ENCODE measurements at places on chromosomes 12 and 14.

DNA sequence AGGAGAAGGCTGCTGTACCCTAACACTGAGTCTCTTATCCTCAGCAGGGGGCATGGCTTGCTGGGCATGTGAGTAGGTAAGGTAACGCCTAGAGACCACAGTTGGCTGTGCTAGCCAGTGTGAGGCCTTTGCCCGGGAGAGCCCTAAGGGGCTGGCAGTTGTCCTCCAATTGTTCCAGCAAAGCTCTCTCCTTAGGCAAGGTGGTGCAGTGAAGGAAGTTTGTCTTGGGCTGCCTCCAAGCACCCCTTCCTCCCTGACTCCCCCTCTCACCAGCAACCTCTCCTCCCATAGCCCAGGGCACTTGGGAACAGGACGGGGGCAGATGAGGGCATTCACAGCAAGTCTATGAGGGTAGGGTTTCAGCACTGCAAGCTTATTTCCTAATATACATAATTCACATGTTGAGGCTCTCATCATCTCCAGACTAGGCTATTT, 23.0 kb downstream of the LACRT start:
- DNase-seq = no peak

GRCh38 chr14:22122227-22122818, 448.7 kb upstream of the OR4E1 start:
- no peak for DNase-seq

DNA sequence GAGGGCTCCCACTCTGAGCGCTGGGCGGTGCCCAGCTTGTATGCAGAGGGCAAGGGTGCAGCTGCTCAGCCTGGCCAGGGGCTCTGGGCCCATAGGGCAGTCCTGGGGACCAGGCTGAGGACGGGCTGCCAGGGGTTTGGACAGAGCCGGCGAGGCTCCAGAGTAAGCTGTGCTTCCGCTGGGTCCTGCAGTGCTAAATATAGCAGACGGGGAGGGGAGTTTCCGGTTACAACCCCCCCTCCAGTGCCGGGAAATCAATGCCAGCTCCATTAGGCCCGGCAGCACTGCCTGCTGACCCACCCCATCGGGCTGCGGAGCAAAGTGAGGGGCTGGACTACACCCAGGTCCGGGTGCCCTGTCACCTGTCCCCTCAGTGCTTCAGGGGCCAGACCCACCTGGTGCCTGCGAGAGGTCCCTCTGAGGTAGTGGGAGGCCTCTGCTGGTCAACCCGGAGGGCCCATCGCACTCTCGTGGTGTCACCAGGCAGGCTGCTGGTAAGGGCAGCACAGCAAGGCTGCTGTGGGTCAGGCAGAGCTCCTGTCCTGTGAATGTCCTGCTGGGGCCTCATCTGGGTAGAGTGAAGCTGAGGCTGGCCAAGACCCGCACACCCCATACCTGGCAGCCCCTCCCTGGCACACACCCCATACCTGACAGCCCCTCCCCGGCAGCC, 2.6 kb upstream of the JAG2 start:
- DNase-seq = no peak

GRCh38 chr14:69323266-69323998, 63.5 kb downstream of the GALNT16 start:
- peak; percentile 22 for DNase-seq

- no peak for DNase-seq
Measured at GRCh38 chr12:15977999-15978951, 67.1 kb downstream of the DERA start.

GRCh38 chr12:108807996-108808769, 49.2 kb downstream of the SSH1 start:
- DNase-seq = no peak

DNA sequence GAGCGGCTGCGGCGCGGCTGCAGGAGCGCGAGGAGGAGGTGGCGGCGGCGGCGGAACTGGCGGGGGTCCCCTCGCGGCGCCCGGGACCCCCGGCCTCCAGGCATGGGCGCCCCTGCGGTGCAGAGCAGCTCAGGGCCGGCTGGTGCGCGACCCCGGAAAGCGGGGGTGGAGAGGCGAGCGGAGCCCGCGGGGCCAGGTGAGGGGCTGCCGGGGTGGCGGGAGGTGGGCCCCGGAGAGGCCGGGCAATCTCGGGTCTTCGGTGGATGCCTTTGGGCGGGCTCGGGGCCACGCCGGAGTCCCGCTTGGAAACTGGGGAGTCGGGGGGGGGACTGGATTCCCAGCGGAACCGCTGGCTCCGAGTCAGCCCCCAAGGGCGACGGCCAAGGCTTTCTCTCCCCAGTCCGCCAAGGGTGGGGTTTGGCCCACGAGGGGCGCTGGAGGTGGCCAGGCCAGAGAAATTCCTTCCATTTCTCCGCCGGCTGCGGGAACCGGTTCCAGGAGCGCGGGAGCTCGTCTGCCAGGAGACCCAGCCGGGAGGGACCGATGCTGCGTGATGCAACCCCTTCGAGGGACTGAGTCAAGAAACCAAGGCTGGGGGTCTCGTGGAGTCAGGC, 13.9 kb upstream of the NR4A1 start:
- peak; percentile 53 for DNase-seq

DNA sequence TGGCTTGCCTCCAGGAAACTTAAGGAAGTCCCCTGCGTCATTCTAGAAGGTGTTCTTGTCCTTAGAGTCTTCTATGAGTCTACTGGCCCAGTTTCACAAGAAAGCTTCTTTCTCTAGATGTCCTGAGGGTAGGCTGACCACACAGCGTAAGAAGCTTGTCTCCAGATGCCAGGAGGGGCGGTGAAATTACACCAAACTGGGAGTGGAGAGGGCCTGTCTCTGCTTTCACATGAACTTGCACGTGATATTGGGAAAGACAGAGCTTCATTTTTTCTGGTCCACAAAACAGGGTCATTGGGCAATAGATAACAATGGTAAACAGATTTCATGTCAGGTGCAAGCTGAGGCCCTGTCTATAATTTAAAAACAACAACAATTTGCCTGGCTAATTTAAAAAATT, 85.7 kb upstream of the TBX3 start:
- no peak for DNase-seq

GRCh38 chr12:4763549-4763948, 43.3 kb downstream of the GALNT8 start:
- no peak for DNase-seq

DNA sequence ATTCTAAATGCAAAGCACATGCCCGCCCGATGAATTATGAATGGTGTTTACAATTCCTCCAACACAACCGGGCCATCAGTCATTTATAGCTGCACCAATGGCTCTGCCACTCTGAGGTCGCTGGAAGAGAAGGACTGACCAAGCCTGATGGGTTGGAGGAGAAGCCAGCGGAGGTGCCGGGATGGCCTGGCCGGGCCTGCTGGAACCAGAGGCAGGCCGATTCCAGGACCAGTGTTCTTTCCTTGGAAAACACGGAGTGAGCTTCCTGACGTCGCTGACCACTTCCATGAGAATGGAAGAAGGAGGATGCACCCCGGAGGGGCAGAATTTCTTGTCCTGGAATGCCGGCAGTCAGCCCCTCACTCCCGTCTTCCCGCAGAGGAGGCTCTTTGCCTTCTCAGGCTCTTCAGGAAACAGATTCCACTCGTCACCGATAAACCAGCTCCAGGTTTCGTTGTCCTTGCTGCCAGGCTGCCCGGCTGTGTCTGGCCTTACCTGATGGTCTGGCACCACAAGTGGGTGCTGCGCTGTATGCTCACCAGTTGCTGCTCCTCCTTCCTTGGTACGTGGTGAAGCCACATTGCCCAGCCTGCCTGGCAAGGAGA, 358.5 kb upstream of the SFSWAP start:
- DNase-seq = no peak

GRCh38 chr12:47270782-47271664, 191.3 kb upstream of the AMIGO2 start:
- no peak for DNase-seq

- no peak for DNase-seq
Measured at GRCh38 chr14:36514278-36515104, 5.5 kb downstream of the NKX2-1 start.

DNA sequence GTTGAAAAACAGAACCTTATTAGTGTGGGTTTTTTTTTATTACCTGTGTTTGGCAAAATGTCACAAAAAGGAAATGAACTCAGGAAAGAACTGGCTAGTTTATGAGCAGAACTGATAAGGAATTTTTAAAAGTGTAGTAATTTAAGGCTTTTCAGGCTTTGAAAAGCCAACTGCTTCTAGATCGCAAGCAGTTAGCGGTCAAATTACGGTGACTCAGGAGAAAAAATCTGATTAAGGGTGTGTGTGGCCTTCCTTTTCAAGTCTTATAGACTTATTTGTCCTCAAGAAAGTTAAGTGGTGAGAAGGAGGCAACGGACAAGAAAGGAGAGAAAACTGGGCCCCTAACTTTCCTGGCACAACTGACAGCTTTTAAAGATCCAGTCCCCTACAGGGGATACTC, 33.4 kb downstream of the PDZRN4 start:
- DNase-seq = no peak

DNA sequence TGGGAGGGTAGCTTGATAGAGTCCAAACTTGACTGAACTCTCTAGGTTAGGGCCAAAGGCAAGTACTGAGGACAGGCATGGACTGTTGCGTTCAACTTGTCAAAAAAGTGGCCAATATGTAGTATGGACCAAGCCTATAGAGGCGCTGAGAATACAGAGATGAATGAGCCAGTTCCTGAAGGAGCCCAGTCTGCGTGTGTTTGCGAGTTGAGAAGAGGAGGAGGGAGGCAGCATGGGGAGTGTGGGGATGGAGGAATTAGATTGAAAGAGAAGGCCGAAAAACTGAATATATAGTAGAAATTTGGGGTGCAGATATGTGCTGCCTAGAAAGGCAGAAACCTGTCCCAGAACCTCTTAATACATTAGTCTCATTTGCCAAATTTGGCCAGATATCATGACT, 412.4 kb downstream of the PCNX1 start:
- DNase-seq = no peak

DNA sequence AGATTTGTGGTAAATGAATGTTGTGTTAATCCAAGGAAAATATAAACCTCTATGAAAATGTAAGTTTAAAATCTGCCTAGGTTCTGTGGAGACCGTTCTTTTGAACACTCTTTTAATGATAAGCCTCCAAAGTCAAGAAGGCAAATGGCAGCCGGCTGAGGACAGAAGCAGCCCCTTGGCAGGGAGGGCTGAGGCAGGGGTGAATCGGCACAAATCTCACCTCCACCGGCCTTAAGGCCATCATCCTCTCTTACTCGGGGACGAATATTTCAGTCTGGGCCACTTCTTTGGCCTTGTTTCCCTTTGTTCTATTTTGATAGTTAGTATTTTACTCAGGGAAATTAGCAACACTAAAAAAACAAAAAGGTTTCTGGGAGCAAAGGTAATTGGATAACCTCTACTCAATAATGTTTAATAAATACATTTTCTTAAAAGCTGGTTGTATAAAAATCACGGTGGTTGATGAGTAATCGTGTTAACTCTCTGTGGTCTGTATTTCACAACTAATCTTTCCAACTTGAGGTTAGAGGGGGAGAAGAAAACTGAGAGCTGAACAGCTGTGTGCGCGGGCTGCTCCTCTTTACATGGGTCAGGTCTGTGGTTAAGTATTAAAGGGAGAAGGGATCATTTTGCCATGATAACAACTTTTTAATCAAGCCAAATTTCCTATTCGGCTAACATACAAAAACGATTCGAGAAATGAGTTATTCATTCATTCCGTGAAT, 18.6 kb downstream of the LGMN start:
- DNase-seq = no peak

DNA sequence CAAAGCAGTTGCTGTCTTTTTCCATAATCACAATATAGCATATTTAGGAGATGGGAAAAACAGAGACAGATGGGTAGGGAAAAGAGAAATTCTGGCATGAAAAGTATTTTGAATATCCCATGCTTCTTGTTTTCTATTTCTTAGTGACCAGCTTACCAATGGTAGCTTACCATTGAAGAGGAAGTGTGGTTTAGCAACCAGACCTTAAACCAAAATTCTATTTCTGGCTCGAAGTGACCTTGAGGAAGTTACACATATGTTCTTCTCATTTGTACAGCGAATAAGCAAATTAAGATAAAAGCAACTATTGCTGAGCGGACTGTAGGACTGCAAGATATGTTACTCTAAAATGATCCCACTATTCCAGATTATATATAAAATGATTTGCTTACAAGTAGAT, 82.9 kb downstream of the FGD4 start:
- DNase-seq = no peak

- DNase-seq = peak; percentile 74
Measured at GRCh38 chr14:95519699-95520098, 3.2 kb upstream of the SYNE3 start.

DNA sequence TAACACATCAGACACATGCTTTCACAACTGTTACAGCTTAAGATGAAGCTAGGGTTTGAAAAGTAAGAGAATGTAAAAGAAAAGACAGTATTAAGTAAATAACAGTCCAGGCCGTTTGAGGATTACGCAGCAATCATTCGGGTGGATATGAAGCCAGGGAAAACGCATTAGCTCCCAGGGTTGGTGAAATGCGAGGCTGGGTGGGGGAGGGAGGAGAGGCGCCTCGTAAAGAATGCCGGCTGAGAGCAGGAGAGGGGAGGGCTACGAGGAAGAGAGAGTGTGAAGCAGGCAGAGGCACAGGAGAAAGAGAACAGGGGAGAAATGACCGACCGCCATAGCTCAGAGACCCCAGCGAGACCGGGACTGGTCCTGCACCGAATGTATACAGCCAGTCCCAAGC, 73.0 kb downstream of the IQSEC3 start:
- no peak for DNase-seq

DNA sequence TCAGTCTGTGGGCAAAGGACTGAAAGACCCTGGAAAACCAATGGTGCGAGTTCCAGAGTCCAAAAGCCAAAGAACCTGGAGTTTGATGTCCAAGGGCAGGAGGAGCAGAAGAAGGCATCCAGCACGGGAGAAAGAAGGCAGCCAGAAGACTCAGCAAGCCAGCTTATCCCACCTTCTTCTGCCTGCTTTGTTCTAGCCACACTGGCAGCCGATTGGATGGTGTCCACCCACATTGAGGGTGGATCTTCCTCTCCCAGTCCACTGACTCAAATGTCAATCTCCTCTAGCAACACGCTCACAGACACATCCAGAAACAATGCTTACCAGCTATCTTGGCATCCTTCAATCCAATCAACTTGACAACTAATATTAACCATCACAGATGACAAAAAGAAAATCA, 57.2 kb upstream of the CAPRIN2 start:
- no peak for DNase-seq

DNA sequence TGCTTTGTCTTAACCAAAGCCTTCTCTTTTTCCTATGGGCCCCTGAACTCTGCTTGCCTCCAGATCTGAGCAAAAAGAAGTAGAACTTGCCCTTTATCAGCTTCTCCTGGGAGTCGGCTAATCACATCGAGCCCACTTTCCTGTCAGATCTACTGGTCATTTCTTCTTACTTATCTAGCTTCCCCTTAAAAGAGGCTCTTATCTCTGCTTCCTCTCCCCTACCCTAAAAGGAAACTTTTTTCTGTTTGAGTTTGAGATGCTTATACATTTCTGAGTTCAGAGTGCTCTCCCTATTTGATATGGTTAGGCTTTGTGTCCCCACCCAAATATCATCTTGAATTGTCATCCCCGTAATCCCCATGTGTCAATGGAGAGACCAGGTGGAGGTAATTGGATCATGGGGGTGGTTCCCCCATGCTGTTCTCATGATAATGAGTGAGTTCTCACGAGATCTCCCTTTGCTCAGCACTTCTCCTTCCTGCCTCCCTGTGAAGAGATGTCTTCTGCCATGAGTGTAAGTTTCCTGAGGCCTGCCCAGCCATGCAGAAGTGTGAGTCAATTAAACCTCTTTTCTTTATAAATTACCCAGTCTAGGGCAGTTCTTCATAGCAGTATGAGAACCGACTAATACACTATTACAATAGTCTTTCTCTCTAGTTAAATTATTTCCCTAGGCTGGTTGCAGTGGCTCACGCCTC, 114.7 kb upstream of the AMN1 start:
- DNase-seq = no peak

- DNase-seq = no peak
Measured at GRCh38 chr12:119134284-119135072, 44.3 kb upstream of the HSPB8 start.

- peak; percentile 72 for DNase-seq
Measured at GRCh38 chr12:29148911-29149690, at the start of gene FAR2. FAR2 (plus strand) TSS chr12:29149278; CDS start chr12:29270450, 121,172 bp downstream.

All from activated T-cell treated with anti-CD3 and anti-CD28 coated beads, Interleukin-2, amount 50 U/mL, for 24 hours (primary cell).